ENCODE measurements at places on chromosomes 7 and 10. TPM values are rescaled to one million over a fixed set of nuclear protein-coding genes. Genes with fewer than 3 reads are reported as not detected.

SYT15B gene
- 0.21 TPM for total RNA-seq

TCAF2 gene
- total RNA-seq, result 0.09 TPM

TMEM130 gene
- 0.31 TPM for total RNA-seq

ATP6V0A4 gene
- total RNA-seq, result not detected

- DNase-seq, result no peak
Observed at GRCh38 chr7:110448918-110449317, 642.0 kb upstream of the LRRN3 start.

DNA sequence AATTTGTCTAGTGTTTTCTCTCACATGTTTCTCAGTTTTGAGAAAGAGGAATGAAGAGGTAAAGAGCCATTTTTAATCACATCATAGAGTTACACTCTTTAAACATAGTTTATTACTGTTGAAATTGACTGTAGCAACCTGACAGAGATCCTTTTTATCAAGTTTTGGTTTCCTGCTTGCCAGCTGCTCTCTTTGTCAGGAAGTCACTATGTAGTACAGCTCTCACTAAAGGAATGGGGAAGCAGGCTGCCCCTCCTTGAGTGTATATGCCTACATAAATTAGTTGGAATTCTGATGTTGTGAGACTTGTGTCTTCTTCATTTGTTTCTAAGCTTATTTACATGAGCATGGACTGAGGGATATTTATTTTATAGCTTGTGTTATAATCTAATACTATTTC lies 1274.0 kb upstream of the CELF2 start:
- no peak for DNase-seq

DNA sequence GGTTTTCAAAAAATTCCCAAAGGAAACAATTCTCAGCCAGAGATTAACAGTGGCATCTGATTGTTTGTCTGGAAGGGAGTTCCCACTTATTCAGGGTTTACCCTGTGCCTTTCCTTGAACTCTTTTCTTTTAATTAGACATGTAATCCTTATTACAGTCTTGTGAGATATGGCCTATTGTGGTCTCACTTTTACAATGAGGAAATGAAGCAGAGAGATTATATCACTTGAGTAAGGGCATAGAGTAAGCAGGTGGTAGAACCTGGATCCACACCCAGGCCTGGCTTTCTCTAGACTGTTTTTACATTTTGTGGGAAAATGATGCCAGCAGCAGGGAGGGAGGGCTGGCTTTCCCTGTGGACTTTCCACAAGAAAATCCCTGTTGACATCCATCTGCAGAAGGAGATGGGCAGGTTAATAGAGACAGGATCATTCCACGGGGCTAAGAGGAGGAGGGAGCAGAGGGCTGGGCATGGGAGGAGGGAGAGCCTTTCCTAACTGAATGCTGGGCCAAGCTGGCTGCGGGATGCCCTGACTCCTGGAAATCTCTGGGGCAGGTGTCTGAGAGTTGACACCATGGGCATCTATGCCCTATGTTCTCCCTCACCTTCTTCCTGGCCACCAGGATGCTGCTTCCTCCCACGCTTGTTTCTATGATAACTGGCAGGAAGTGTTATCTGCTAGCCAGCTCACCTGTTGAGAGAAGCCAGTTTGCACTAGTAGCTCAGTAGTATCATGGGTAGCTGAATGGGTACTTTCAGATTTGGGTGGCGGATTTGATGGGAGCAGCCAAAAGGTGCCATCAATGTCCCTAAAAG lies 28.7 kb upstream of the ARHGAP22 start:
- no peak for DNase-seq

GRCh38 chr10:128570319-128570995 lies 444.2 kb upstream of the MKI67 start:
- DNase-seq, result no peak

DNA sequence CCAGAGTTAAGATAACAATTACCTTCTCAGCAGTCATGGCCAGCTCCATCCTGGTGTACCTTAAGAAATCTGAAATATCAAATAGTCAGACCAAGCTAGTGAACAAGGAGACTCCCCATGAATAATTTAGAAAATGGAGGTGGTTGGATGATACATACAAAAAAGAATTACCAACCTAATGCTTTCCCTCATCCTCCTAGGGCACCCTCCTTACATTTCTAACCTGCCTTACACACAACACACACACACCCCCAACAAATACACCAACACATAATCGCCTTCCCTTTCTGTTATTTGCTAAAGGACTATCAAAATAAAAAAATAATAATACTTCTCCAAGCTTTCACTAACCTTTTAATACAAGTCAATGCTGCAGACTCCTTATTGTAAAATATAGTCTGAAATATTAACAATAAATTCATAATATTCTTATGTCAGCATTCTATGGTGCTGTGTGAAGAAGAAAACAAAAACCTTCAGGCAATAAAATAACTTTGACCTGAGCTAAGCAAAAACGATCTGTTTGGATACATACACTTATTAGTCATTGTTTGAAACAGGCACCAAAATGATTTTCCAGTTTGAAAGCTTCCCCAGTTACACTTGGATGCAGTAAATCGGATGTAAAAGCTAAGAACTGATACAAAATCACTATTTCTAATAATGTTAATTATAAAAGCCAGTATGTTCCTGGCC lies 3.4 kb downstream of the TWIST1 start:
- no peak for DNase-seq

DNA sequence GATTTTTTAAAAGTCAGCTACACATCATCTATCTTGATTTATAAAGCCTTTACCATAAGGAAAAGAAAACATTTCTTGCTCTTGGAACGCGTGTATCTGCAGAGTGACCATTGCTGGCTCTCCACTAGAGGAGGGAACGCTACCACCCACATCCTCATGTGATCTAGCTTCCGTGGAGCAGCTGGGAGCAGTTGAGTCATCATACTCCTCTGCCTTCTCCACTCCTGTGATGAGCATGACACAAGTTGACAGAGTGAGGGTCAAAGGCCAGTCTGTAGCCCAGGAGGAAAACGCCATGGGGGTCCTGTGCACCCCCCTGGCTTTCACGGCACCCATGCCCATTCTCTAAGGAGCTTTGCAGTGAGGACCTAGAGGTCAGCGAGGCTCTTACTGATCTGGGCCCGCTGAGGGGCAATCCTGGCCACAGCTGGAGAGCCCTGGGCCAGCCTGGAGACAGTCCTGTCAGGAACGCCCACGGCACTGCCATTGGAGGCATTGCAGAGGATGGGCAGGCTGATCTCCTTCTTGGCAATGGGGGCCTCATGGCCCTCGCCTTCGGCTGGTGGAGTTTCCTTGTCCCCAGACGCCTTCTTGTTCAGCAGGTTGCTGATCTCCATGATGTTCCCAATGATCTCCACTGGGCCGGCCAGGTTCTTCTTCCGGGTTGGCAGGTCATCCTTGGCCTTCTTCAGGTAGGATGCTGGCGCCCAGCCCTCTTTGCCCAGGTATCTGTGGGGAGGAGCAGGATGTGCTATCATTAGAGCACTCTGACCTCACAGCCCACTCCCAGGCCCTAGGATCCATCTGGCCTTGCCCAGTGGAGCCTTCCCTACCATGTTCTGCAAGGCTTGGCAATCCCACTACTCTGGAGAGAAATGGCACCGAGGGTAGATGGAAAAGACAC lies 119.2 kb downstream of the NEURL1 start:
- no peak for DNase-seq
